Left renal pelvis (tissue), 4 donors: ENCODE measurements at places on chromosomes 16 and 17.

- DNase-seq: no peak
These were observed 297.8 kb downstream of the MAF start for GRCh38 chr16:79302731-79303130.

DNA sequence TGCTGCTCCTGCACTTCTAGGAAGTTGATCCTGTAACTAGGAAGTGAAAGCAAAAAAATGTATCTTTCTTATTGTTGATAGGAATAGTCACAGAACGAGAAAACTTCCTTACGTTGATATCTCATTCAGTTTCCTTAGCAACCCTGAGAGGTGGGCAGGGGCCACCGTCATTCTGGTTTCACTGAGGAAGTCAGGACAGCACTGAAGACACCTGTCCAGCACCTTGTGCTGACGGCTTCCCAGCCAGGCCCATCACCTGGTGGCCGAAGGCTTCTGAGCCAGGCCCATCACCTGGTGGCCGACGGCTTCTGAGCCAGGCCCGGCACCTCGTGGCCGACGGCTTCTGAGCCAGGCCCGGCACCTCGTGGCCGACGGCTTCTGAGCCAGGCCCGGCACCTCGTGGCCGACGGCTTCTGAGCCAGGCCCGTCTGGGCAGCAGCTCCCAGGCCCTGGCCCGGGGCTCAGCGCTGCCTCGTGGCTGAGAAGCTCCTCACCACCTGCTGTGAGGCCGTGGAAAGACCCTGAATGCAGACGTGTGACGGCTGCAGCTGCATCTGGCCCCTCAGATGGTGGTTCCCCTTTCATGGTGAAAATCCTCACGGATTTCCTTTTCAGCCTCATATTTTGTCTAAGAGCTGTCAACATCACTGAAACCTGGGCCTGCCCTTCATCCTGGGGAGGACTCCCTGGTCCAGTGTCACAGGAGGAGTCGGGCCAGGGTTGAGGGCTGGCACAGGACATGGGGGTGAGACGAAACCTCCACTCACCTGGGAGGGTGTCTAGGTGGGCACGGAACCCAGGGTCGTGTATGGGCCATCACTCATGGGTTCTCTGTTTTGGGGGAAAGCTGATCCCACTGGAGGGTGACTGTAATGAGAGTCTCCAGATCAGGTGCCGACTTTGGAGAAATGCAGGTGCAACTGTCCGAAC is 33.0 kb upstream of the ZNF750 start:
- no peak for DNase-seq

GRCh38 chr16:73504591-73505575 is 457.0 kb upstream of the ZFHX3 start:
- DNase-seq: no peak

DNA sequence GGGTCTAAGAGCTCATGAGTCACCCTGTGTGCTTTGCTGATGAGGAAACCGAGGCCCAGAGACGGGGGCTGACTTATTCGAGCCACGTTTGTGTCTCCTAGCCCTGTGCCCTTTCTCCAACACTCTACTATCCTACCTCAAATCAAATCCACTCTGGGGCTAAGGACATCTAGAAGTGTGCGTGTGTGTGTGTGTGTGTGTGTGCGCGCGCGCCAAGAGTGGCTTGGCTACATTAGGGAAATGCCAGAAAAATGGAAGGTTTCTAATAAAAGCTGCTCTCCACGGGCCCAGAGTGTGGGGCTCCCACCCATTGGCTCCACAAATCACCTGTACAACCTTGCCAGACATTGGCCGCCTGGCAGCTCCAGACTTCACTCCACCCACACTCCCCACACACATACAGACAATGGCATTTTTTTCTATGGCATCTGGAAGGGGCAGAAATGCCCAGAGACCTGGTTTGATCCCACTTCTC is 30.3 kb upstream of the PHOSPHO1 start:
- DNase-seq: no peak

DNA sequence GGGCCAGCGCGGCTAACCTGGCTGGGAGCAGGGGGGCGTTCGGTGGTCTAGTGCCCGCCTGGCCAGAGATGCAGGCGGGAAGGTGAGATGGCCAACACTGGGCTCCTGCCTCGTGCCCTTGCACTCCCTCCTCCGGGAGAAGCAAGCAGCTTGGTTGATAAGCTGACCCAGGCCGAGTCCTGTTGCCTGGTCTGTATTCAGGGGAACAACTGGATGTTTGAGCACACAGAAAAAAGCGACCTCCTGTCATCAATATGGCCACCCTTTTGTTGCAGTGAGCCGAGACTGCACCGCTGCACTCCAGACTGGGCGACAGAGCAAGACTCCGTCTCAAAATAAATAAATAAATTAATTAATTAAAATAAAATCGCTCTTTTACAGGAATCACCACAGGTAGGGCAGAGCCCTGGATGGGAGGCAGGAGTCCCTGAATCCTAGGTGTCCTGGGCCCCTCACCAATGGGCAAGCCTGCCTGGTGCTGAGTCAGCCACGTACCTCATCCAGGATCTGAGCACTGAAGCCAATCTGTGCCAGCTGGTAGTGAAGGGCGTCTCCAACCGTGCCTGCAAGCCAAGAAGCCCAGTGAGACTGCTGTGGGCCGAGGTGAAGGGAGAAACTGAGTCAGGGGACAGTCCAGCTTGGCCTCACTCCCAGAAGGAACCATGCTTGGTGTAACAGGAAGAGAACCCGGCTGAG is 31.8 kb downstream of the HASPIN start:
- DNase-seq: no peak

- no peak for DNase-seq
These were observed 23.3 kb downstream of the MINK1 start for GRCh38 chr17:4856271-4856936.

DNA sequence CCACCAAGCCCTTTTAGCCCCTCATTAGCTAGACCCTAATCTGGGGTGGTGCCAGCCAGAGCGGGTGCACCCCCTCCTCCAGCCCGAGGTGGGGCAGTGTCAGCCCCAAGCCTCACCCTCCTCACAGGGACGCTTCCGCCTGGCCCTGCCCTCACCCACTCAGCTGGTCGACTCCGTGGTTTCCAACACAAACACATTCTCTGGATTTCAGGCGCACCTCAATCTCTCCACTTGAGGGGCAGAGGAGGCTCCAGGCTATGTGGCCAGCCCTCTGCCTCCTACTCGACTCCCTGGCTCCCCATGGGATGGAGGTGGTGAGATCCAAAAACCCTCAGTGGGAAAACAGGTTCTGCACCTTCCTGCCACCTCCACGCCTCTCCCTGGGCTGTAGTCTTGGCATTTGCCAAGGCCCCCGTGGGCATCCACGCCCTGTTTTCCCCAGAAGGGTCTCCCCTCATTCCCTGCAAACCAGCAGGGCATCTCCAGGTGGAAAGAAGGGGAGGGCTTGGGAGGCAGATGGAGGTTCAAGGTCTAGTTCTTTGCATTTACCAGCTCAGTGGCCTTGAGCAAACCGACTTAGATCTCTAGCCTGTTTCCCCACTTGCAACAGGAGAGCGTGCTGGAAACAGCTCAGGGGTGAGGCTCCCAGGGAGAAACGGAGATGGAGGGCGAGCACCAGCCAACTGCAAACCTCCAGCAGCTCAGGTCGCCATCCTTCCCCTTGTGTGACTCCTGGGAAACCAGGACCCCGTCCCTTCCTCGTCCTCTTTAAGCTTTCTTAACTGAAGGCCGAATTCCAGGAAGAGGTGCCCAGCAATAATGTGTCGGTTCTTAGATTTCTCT is 1.7 kb downstream of the EMP2 start:
- no peak for DNase-seq

DNA sequence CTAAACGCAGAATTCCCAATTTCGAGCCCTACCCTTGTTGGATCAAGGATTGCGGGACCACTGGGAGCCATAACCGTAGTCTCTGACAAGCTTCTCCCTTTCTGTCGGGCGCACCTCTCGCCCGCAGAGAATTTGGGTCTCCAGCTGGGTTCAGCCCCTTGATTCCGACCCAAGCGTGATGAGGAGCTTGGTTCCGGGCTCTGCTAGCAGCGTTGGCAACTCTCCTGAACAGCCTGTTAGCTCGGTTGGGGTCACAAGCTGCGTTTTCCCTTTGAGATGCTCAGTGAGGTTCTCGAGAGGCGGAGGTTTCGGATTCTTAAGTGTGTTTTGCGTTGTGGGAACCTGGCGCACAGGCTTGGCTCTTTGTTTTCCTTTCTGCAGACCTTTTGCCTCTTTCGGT is 655 bp downstream of the ATXN1L start:
- DNase-seq: no peak

DNA sequence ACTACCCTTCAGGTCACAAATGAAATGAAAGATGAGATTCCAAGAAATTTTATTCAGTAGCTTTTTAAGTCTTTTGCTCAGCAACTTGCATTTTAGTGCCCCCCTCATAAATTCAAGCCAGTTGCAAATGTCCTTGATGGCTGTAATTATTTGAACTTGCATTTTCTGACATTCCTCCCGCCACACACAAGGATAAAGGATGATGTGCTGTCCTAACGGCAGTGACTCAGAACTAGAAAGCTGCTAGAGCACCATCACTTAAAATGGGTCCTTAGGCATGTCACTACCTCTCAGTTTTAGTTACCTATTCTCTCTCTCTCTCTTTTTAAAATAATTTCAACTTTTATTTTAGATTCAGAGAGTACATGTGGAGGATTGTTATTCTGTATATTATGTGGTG is 306.7 kb downstream of the CNTNAP4 start:
- DNase-seq: no peak

- no peak for DNase-seq
These were observed 54.1 kb upstream of the NUDT7 start for GRCh38 chr16:77668201-77668600.

DNA sequence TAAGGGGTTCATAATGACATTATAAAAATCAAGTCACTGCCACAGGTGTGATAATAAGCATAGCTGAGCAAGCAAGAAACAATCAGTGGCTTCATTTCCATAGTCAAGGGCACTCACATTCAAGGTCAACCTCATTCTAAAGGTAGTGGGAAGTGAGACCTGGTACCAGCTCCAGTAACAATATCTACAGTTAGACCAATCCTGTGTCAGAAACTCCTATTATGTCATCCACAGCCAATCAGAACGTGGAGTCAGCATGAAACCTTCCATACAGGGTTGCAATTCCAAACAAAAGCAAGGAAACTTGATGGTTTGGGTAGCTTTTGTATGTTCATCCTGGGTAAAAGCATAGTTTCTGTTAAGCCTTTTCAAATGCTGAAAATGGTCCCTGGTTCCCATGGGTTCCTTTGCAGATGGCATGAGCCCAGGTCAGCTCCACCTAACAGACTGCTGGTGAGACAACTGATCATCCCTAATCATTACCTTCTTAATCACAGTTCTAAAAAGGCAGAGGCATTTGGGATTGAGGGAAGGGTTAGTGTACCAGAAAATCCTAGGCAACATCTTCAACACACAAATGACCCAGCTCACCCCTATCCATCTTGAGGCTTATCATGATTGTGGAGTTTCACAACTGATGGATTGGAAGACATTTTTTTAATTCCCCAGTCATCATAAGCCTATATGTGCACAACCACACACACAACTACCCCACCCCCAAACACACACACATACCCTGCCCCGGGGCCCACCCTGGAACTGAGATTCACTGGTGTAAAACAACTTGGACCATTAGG is 30.4 kb downstream of the TEX2 start:
- DNase-seq: no peak

- no peak for DNase-seq
These were observed 21.4 kb upstream of the MPRIP start for GRCh38 chr17:17020821-17021193.

DNA sequence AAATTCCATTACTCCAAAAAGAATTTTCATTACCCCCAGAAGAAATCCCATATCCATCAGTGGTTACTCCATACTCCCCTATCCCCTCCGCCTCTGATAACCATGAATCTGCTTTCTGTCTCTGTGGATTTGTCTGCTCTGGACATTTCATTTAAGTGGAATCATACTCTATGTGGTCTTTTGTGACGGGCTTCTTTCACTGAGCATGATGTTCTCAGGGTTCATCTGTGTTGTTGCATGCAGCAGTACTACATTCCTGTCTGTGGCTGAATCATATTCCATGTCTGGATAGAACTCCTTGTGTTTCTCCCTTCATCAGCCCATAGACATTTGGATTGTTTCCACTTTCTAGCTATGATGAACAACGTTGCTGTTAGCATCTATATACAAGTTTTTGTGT is 59.5 kb upstream of the IRX3 start:
- DNase-seq: no peak

- DNase-seq: no peak
These were observed 49.9 kb upstream of the SREBF1 start for GRCh38 chr17:17886726-17887125.

DNA sequence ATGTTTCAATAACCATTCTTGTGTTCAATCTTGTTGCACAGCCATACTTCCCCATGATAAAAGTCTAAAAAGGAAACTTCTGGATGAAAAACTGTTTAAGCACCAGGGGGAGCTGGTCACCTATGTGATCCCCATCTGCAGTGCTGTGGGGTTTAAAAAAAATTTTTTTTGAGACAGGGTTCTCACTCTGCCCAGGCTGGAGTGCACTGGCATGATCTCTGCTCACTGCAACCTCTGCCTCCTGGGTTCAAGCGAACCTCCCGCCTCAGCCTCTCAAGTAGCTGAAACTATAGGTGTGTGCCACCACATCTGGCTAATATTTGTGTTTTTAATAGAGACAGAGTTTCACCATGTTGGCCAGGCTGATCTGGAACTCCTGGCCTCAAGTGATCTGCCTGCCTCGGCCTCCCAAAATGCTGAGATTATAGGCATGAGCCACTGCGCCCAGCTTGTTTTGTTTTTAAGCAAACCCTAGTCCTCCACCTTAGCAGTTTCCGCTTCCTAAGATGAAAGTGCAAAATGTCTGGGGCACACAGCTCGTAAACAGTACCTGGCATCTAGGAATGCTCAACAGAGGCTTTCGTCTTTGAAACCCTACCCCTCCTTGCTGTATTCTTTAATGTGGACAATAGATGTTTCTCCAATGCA is 25.4 kb downstream of the DNAJA2 start:
- no peak for DNase-seq

- no peak for DNase-seq
These were observed 49.0 kb upstream of the ENDOV start for GRCh38 chr17:80365983-80366382.

- no peak for DNase-seq
These were observed 84.2 kb downstream of the C17orf58 start for GRCh38 chr17:67912088-67912487.
